Hematopoietic multipotent progenitor cell treated with erythropoietin and hydrocortisone succinate and interleukin-3 and kit ligand, for 6 days (in vitro differentiated cells): ENCODE measurements at places on chromosomes 2 and 18.
A peak's percentile ranks its signal among the peaks of the same experiment; 100 is the strongest.

DNA sequence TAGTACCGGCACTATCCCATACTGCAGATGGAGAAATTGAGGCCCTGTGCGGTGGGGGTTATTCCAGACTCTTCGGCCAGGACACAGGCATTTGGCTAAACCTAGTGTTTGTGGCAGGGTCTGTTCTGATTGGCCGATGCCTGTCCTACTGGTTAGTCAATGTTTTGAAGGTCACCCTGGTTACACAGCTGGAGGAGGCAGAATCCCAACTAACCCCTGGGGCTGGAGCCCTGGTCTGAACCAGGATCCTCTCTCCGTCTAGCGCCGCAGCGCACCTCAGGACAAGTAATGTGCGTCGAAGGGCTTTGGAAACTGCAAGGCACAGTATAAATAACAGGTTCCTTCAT, 19.4 kb downstream of the TEX44 start:
- DNase-seq = no peak

DNA sequence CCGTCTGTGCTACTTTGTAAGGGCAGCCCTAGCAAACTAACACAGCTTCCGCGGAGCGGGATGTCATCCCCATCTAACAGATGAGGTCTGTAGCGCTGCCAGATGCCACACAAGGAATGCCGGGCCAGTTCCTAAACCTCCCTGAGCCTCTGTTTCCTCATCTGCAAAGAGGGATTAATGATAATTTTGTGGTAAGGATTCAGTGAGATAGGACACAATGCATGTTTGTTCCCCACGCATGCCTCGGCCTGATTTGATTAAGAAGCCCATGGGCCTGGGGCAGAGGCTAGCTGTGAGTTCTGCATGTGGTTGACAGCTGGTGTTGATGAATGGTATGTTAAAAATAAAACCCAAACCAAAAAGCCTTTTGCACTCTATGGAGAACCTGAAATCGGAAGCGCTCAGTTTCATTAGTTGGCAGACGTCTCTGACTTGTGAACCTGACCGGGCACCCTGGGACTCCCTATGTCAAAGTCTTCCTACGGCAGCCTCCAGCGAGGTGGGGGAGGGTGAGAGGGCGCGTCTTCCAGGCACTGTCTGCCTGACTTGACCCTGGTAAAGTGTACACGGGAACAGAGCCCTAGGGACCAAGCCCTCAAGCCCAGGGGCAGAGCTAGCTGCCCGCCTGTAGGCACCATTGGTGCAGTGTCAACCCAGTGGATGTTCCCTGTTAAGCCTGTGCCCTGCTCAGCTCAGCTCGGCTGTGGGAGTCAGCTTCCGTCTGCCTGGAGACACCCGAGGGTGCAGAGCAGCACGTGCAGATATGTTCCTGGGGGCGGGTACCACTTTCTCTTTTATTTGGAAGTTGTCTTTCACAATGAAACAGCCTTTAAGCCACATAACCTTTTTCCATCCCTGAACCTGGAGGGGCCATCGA, 14.8 kb upstream of the INHBB start:
- DNase-seq = no peak

DNA sequence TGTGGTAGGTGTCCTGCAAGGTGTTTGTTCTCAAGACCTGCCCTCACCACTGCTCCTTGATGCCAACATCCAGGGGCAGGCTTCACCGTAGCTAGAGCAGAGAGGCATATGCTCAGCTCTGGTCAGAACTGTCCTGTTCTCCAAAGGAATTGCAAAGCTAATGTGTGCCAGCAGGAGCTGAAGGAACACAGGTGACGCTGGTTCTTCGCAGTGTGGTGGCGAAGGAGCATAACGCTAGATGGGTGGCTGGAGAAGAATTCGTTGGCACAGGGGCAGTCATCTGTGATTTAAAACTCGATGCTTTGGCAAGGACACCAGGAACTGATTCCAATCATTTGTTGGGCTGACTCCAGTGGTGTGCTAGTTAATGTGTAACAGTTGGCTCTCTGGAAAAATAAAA, 11.4 kb upstream of the PER2 start:
- DNase-seq = no peak

DNA sequence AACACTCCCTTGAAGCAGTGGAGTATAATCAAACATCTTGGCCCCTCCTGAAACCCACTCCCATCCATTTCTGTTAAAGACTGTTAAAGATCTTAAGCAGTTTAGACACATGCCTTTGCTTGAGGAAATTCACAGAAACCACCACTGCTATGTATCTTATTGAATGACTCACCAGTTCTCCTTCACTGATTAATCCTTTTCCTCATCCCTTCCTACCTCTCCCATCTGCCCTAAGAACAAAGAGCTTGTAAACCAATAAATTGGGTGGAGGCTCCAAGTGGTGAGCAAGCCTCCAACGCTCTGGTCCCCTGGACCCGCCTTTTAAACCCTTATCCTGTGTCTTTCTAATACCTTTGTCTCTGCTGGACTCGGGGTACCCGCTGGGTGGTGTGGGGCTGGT, 746.1 kb downstream of the LRP1B start:
- no peak for DNase-seq

- no peak for DNase-seq
These were observed 329.0 kb downstream of the DYSF start for GRCh38 chr2:71782323-71782722.

DNA sequence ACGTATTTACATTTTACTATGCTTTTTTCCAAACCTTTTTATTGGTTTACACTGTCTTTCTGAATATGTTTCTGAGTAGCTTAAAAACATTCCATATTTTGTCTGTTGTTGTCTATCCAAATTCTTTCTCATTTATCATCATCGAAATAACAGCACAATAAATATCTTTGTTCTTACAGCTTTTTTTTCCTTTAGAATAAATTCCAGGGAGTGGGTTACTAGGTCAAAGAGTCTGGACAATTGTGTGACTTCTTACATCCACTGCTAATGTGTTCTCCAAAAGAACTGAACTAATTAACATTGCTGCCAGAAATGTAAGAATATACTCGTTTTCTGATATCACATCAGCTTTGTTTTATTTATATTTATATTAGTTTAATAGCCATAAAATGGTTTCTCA, 59.4 kb downstream of the ANKRD44 start:
- DNase-seq = no peak

DNA sequence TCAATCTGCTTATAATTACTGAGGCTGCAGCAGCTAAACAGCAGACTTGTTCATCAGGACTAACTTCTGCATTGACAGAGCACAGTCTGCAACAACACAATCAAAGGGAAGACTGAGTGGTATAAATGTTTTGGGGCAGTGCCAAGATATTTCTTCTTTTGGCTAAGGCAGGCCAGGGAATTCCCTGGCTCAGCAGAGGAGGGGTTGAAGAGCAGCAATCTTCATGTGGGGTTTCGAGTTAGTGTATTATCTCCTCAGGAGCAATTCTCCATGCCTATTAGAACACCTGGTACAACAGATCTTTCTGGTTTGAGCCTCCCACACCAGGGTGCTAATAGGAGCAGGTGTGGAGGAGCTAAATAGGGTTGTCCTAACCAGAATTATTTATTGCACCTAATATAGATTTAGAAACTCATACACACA, 103.0 kb upstream of the STK17B start:
- DNase-seq = peak; percentile 34

DNA sequence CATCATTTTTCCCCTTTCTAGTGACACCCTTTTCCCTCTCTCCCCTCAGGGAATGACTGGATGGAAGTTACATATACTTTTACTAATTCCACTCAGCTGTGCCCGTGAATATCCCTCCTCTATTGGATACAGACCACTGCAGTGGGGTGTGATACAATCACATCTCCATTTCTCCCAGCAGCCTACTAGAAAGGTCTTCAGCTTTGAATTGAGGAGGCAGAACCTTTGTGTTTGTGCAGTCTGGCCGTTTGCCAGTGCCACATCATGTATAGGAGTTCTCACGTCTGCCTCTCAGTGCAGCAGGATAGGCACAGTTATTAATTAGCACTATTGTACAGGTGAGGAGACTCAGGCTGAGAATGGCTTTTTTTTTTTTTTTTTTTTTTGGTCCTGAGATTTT, 16.4 kb downstream of the TNFRSF11A start:
- DNase-seq = no peak

- no peak for DNase-seq
These were observed 6.8 kb downstream of the SRSF7 start for GRCh38 chr2:38744399-38744780.

DNA sequence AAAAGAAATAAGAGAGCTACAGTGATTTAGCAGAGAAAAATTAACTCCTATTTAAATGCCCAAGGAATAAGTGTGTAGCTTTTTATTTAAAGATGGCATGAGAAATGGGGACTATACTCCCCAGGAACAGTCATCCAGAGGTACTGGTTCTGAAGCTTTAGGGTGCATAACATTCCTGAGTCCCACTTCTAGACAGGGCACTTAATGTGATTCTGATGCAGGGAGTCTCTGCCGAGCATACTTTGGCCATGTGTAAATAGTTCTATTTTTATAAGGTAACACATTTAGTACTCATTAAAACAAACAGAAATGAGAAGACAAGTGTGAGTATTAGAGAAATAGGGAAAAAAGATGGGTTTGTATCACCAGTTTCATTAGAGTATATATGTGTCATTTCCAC, 154.7 kb upstream of the WDSUB1 start:
- DNase-seq = no peak

GRCh38 chr18:62360805-62361204, 35.7 kb downstream of the TNFRSF11A start:
- DNase-seq = no peak

DNA sequence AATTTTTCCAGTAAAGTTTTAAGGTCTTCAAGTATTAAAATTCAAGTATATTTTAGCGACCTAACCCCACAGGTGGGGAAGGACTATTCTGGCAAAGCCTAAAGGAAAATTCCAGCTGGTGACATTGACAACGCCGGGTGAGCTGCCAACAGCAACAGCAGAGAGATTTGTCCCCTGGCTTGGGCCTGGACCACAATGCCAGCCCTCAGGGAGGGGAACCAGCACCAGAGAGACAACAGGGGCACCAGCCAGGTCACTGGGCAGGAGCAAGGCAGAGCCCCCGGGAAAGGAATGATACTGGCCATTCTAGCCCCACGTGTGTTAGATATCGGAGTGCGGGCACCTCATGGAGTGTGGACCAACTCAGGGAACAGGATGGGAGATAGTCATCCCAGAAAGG, 95.7 kb downstream of the ARMC9 start:
- DNase-seq = no peak

DNA sequence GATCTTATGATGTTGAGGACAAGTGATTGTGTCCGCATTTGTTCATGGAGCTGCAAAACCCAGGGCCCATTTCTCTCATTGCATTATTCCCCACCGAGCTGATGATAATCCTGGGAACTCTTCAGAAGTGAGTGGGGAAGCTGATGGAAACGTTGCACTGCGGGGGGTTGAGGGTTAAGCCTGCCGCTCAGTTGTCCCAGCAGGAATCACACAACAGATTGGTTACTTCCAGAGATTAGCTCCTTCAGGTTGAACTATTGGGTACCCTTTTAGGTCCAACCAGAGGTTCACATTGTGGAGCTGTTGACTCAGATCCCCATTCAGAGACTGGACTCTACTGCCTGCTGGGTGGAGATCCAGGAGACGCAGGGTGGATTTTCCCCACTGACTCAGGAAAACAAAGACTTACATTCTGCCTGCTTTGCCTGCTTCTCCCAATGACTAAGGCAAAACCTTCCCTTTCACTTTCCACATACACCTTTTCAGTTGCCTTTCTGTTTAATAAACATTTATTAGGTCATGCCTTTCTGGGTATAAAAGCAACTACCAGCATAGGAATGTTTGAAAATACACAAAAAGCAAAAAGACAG, 286.4 kb downstream of the TXNL1 start:
- DNase-seq = no peak

- DNase-seq = no peak
These were observed 23.7 kb downstream of the CUL3 start for GRCh38 chr2:224561234-224562005.

GRCh38 chr2:1670636-1671035, 73.7 kb downstream of the PXDN start:
- no peak for DNase-seq

- DNase-seq = no peak
These were observed 412.1 kb upstream of the CDH2 start for GRCh38 chr18:28588884-28589549.

- peak; percentile 44 for DNase-seq
These were observed 1.3 kb downstream of the TANC1 start for GRCh38 chr2:158969715-158970240.

DNA sequence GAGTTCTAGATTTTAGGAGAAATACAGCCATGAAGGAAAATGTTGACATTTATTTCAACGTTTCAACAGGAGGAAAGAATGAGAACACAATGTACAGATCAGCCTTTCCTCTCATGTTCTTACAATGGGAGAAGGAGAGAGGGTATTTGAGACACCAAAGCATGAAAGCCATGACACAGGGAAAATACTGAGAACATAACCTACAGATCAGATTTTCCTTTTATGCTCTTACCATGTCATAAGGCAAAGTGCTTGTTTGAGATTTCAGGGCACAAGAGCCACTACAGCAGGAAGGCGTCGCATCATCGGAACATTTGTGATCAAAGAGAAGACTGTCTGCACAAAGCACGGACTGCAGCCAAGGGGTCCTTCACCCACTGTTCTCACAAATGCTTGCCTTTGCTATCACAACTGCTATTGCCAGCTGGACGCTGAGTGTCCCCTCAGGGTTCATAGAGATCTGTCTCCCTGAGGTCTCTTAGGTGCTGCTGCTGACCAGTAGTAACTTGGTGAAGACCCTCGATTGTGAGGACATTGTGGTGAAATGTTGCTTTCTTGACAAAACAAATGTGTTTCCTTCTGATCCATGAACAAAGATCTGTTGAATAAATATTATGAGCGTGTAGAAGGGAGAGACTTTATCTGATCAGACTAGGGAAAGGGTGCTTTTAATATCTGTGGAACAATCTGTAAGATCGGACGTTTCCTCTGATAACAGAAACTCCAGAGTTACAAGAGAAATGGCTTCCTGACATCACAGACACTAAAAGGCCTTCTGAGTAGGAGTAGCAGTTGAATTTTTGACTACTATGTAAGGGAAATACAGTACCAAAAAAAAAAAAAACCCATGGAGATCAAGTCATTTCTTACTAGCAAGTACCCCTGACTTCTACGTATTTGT, 6.4 kb upstream of the IL1RL1 start:
- peak; percentile 61 for DNase-seq

DNA sequence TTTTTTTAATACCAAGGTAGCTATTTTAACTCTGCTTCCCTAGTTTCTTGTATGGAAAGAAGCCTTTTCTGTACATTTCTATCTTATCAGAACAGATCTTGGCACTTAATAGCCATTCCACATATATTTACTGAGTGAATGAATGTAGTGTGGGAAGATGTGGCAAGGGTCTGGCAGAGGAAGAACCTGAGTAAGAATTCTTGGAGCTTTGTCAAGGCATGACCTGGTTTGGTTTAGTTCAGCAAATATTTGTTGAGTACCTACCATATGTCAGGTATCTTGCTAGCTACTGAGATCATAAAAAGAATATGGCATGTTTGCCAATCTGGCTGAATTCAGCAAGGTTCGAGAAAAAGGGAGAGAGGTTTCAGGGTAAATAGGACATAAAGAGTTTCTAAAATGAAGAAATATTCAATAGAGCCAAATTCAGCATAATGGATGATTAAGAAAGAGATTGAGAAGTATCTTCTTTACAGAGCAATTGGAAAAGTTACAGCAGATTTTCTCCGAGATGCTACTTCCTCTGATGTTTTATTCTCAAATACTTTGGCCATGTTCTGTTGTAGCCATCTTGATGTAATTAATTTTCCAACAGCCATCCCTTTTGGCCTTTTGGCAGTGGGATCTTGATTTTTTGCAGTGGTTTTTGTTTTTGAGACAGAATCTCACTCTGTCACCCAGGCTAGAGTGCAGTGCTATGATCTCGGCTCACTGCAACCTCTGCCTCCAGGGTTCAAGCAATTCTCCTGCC, 21.7 kb upstream of the MEP1B start:
- DNase-seq = no peak
